ENCODE measurements at places on chromosomes 7 and 10.
A peak's percentile ranks its signal among the peaks of the same experiment; 100 is the strongest.

DNA sequence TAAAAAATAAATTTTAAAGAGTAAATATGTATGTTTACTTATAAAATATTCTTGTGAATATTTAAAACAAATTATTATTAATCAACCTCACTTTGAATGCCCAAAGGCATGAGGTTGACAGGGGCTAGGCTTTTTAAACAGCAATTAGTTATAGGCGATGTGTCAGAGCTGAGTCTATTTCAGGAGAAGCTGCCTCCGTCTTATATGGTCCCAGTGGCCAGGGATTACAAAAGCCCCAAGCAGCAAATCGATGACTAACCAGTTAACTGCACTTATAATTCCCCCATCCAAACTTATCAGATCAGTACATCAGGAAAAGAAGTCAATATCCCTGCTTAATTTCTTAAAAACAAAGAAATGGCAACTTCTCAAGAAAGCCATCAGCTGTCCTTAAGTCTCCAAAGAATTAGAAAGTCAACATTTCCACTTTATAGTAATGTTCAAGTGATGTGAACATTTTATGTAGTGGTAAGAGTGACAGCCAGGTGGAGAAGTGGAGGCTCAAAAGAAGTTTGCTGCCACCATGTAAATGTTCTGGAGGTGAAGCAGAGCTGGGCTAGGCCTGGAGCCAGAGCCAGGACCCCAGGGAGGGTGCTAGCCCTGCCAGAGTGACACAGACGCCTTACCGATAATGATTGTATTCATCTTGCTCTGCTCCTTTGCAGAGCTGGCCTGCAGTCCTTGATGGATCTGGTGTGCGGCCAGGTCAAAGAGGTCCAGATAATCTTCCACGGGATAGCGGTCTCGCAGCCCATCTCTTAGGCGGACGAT is 51.5 kb downstream of the CHST15 start:
- DNase-seq: no peak

- no peak for DNase-seq
Observed at GRCh38 chr7:48376263-48376662, 205.0 kb downstream of the ABCA13 start.

GRCh38 chr10:13820964-13821337 is 234.2 kb downstream of the PRPF18 start:
- no peak for DNase-seq

GRCh38 chr7:7568553-7568952 is 1.9 kb downstream of the MIOS start:
- DNase-seq: no peak

GRCh38 chr10:110151971-110152370 is 55.4 kb upstream of the MXI1 start:
- DNase-seq: no peak

DNA sequence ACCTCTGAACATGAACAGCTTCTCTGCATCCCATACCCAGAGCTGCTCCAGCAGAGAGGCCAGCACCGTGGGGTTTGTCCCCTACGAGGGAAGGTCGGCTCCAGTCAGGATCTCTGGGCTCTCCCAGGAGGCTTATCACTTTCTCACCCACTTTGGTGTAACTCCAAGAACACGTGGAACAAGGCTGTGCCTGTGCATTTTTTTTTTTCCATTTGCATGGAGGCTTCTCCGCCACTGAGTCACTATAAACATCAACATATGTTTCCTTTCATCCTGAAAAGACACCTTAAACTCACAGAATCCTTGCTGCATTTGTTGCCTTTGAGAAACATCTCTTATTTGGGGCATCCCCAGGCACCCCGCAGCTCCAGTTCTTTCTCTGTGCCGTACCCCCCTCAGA is 29.4 kb upstream of the ECHDC3 start:
- no peak for DNase-seq

GRCh38 chr10:124557648-124558338 is 96.2 kb downstream of the LHPP start:
- DNase-seq: no peak

DNA sequence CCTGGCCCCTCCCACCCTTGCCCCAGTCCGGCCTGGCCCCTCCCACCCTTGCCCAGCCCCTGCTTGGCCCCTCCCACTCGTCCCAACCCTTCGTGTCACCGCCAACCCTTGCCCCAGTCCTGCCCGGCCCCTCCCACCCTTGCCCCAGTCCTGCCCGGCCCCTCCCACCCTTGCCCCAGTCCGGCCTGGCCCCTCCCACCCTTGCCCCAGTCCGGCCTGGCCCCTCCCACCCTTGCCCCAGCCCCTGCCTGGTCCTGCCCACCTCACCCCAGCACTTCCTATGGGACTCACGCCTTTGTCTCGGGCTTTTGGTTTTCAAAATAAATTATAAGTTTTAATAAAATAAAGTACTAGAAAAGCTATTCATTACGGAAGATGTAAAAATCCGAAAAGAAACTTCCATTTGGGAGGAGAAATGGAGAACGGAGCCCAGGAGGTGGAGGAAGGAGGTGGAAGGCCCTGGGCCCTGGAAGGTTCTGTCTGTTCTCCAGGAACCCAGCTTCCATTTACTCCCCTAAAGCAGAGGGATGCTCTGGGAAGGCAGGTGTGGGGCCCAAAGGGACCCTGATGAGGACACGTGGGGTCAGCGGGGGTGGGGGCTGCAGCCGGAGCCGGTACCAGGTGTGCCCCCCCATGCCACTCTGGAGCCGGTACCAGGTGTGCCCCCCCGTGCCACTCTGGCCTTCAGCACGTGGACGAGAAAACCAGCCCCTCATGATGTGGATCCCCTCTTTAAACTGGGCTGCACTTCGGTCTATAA is 52.2 kb downstream of the PWWP2B start:
- DNase-seq: peak; percentile 32

DNA sequence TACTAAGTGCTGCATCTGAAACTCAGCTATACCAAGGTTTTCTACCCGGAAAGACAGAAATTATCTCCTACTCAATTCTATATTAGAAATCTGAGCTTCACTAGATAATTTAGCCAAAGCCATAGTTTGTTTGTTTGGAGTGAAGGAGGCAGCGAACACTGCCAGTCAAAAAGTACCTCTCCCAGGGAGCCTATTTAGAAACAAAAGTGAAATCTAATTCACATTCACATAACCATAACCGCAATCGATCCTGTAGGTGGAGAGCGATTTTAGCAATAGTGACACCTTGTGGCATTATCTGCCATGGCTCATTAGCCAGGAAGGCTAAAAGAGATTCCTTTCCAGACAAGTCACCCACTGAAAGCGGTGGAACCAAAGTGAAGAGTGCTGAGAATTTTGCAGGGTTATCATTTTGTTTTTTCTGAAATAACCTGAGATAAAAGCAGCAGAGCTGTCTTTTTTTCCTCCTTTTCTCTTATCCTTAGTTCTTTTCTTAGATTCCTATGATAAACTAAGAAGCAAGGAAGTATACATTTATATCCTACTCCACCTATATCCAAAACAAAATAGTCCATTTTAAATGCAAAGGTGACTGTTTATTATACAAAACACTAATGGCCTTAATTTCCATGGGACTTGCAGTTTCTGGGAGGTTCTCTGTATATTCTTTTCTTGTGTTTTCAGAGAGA is 83.7 kb upstream of the BET1 start:
- DNase-seq: peak; percentile 49

- no peak for DNase-seq
Observed at GRCh38 chr10:44306762-44307161, 78.1 kb downstream of the CXCL12 start.

DNA sequence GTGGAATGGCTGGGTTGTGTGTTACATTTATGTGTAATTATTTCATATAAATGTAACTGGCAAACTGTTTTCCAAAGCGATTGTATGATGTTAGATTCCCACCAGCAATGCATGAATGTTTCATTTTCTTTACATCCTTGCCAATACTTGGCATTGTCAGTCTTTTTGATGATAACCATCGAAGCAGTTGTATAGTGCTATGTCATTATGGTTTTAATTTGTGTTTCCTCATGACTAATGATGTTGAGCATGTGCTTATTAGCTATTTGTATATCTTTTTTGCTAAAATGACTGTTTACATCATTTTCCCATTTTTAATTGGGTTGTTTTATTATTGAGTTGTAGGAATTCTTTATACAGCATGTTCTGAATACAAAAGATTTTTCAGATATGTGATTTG is 22.3 kb downstream of the AHCYL2 start:
- DNase-seq: no peak

DNA sequence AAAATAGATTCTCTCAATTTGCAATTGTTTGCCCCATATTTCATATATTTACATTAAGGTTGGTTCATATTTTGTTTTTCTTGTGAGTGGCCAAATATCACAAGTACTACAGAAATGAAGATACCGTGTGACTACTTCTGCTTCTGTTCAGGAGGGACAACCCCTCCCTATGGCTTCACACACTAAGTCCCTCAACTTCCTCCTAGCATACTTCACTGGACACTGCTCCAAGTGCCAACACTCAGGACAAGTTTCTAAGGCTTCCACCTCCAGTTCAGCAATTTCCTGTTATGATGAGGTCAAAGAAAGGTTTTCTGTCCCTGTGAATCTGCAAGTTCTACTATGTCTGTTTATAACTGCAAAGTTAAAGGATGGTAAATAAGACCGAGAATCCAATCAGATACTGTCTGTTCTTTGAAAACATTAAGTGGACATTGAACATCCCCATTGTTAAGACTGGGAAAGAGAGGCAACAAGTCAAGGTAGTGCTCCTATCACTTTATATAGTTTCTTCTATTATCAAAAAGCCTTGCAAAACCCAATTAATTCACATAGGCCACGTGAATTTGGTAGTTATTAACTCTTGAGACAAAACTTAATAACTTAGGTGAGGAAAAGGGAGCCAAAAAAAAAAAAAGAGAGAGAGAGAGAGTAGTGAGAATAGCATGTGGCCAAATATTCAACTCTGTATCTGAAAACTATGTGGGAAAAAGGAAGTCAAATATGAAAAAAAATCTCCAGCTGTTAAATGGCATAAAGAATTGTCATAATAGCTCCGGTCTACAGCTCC is 81.3 kb upstream of the DKK1 start:
- DNase-seq: no peak

GRCh38 chr10:80786322-80786721 is 248.6 kb downstream of the SH2D4B start:
- DNase-seq: no peak

GRCh38 chr10:22320591-22321155 is at the start of gene BMI1:
Gene BMI1, plus strand, starts transcription at chr10:22321099. Its CDS starts 5,351 bp downstream, at chr10:22326450.
- peak; percentile 84 for DNase-seq

- no peak for DNase-seq
Observed at GRCh38 chr7:98364220-98364619, 36.7 kb downstream of the BAIAP2L1 start.

Data from CD4-positive, alpha-beta T cell treated with Interleukin-6 for 4 hours (primary cell).